ENCODE measurements at places on chromosomes 6 and 20.

DNA sequence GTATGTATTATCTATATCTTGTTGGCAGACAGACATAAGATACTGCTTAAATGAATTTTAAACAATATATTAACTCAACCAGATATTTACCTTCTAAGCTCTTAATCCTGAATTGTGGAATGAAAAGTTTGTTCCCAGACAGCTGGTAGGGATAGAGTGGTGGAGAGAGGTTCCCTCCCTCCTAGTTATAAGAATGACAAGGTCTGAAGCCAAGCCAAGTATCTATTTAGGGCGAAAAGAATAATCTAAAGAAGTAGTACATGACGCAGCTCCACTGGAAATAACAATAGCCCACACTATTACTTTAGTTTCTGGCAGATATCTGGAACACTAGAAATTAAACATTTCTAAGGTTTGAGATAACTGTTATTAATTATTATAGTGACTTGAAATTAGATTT is 104.3 kb downstream of the AHI1 start:
- no peak for DNase-seq

GRCh38 chr6:21406316-21406715 is 187.2 kb upstream of the SOX4 start:
- no peak for DNase-seq

DNA sequence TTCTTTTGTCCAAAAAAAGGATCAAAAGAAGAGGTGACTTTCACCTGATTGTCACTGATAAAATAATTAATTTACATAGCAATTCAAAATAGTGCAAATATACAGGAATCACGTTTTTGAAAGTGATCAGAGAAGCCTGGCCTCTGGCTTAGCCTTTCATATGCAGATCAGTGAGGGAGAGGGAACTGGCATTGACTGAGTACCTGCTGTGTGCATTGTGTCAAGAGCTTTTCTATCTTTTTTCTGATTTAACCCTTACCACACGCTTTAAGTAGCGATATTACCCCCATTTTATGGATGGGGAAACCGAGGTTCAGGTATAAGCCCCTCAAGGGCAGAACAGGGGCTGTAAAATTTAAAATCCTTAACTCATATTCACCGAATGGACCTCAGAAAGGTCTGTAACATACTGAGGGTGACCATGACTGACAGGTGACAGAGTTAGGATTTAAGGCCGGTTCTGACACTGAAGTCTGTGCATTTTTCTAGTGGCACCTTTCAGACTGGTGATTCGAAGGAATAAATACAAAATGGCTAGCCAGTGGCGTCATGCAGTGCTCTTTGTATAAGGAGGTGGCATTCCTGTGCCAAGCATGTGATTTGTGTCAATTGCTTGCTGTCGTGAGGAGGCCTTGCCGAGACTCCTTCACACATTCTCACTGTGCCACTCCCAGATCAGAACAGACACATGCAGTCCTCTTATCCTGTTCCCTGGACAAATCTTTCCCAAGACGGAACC is 310.2 kb downstream of the TSHZ2 start:
- DNase-seq = no peak

DNA sequence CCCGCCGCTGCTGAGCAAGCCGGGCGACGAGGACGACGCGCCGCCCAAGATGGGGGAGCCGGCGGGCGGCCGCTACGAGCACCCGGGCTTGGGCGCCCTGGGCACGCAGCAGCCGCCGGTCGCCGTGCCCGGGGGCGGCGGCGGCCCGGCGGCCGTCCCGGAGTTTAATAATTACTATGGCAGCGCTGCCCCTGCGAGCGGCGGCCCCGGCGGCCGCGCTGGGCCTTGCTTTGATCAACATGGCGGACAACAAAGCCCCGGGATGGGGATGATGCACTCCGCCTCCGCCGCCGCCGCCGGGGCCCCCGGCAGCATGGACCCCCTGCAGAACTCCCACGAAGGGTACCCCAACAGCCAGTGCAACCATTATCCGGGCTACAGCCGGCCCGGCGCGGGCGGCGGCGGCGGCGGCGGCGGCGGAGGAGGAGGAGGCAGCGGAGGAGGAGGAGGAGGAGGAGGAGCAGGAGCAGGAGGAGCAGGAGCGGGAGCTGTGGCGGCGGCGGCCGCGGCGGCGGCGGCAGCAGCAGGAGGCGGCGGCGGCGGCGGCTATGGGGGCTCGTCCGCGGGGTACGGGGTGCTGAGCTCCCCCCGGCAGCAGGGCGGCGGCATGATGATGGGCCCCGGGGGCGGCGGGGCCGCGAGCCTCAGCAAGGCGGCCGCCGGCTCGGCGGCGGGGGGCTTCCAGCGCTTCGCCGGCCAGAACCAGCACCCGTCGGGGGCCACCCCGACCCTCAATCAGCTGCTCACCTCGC is 1.5 kb downstream of the ARID1B start:
- DNase-seq = peak; percentile 66

DNA sequence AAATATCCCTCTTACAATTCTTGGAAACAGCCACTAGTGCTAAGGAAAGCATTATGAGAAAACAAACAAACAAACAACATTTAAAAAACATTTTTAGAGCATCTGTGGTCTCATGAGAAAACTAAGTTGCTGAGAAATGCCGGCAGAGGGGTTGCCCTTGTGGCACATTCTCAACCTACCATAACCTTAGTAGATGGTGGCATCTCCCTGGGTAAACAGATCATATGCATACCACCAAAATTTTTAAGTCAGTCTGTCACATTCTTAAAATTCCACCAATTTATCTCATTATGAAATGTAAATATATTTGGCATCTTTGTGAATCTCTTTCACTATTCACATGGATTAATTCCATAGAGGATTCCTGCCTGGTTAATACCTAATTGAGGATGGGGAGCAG is 575.7 kb upstream of the MARCKS start:
- no peak for DNase-seq

- no peak for DNase-seq
Observed at GRCh38 chr20:47757145-47758035, 27.9 kb downstream of the SULF2 start.

DNA sequence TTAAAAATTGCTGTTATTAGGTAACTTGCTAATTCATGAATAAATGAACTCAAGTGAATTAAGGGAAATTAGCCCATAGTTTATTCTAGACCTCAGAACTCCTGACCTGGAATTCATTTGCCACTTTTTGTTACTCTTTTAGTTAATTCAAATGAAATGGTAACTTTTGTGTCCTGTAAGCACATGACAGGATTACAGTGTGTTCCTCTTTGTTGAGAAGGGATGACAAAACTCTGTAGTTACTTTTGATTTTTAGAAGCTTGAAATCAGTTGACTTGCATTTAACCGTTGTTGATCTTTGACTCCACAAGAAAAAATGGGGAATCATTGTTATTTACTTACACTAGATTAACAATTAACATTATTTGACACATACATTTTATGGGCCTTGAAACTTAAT is 6.2 kb downstream of the SLC9A8 start:
- no peak for DNase-seq

- no peak for DNase-seq
Observed at GRCh38 chr6:52360601-52361413, 1.1 kb upstream of the PAQR8 start.

DNA sequence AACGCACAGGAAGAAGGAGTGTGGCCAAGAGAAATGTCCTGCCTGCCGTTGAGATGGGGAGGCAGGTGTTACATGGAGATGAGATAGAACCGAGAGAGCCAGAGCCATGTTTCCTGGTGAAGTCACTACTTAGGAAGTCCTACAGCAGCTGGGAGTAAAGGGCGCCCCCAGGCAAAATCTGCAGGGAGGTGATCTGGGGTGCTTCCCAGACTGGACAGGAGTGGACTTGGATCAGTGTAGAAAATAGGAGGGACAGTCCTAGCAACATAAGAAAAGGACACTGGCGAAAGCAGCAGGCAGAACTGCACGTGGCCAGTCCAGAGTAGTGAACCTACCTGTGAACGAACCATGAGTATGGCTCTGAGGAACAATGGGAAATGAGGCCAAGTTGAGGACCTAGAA is 85.3 kb downstream of the CD164 start:
- DNase-seq = no peak

- no peak for DNase-seq
Observed at GRCh38 chr6:51350308-51350904, 531.7 kb downstream of the TFAP2B start.

DNA sequence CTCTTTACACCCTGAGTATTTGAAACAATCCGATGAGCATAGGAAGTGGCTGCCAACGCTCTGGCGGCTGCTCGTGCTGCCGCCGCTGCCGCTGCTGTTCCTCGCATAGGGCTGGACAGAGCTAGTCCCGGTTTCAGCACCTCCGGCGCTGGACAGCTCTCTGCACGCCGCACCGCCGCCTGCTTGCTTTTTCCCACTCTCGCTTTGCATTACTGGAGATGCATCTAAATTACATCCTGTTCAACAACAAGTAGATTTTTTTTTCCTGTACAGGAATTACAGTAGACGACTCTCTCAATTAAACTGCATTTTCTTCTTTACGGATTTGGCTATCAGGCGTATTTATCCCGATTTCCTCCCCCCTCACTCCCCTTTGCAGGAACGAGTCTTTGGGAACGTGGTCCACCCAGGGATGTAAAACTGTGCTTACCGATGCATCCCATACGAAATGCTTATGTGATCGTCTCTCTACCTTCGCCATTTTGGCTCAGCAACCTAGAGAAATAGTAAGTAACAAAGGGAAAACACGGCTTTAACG is 563.8 kb downstream of the LMBRD1 start:
- DNase-seq = peak; percentile 74

GRCh38 chr6:137107767-137108105 is 63.0 kb upstream of the IL20RA start:
- DNase-seq = no peak

All from left colon (tissue), 2 donors.